Activated T-cell treated with anti-CD3 and anti-CD28 coated beads, Interleukin-2, amount 50 U/mL, for 72 hours (primary cell): ENCODE measurements at places on chromosomes 1 and 21. TPM values are rescaled to one million over a fixed set of nuclear protein-coding genes. Genes with fewer than 3 reads are reported as not detected.

Gene CD5L
- total RNA-seq = not detected

Gene NR1I3
- total RNA-seq = not detected

Gene AADACL3
- total RNA-seq = not detected

Gene C8B
- not detected for total RNA-seq

DNA sequence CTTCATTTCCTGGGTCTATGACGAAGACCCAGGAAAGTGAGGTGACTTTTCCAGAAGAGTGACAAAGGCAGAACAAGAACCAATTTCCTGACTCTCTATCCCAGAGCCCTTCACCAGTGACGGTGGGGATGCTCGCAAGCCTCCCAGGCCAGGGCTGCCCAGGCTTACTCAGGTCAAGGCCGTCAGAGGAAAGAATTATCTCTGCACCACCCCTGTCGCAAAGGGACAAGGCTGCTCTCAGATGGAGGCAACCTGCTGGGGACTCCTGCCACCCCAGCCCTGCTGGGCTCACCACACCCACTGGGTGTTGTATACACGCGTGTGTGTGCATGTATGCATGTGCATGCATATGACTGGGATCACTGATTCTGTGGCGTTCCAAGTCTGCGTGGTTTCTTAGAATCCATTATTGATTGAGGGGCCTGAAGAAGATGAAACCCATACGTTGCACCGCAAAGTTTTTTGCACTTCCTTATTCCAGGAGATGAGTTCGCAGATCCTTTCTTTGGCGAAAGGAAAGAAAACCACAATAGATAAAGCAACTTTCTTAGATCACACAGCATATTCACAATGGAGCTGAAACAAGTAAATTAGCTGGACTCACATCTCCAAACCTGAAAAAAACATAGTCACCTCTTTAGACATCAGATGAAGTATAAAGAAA lies 255.8 kb downstream of the RHOU start:
- no peak for DNase-seq
- H3K4me1 ChIP-seq = no peaks in the 10 kb centered on the region
- no peaks in the 10 kb centered on the region for H3K36me3 ChIP-seq

DNA sequence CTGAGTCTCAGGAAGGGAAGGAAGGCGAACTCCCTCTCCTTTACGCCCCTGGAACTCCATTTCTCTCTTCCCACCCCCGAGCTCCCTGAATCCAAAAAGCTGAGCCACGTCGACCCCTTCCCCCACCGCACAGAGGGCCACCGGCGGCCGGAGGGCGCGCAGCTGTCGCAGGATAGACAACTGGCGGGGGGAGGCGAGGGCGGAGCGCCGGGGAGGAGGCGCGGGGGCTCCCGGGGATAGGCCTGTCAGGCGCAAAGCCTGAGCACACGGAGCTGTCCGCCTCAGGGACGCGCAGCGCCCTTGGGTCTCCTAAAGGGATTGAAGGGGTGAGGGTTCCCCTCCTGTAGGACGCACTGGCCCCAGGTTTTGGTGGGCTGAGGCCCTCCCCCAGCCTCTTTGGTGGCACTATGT lies 752 bp upstream of the ACTA1 start:
- H3K4me1 ChIP-seq = peaks cover 33% of the 10 kb centered on the region
- no peak for DNase-seq
- peaks cover 84% of the 10 kb centered on the region for H3K27me3 ChIP-seq

DNA sequence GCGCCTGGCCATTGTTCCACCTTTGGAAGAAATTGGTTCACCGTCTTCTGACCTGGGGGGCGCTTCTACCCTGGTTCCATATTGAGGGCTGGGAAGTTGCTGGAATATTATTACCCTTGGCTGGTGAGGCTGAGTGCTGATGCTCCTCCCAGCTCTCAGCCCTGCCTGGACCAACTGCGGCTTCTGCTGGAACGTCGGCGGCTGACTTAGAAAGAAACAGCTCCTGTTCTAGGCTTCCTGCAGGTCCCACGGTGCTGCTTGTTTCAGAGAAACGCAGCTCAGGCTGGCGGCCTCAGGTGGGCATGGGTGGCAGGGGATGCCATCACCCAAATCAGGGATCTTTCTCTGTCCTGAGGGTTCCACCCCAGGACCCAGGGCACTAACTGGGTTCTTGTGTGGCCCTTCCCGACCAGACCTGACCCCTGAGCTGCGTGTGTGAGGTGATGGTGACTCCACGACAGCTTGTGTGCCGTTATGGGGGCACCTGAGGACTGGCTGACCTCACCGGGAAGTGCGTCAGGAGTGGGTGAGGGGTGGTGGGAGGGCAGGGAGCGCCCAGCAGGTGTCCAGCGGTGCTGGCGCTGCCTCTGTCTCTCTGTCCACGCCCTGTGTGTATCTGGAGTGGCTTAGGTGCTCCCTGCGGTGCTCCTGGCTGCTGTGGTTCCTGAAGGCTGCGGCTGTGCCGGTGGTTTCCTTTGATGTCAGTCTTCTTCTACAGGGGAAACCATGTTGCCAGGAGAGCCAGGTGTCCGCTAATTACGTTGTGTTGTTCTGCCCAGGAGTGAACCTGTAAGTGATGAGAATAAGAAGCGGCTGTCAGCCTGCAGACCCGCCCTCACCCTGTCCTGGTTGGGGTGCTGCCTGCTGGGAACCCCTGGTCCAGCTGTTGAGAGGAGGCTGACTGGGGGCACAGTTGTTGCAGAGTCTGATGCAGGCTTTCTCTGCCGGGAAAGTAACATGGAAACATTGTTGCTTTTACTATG lies 8.9 kb downstream of the SKI start:
- H3K27ac ChIP-seq = peak overlapping the region; percentile 71
- no peaks in the 10 kb centered on the region for H3K27me3 ChIP-seq
- peak; percentile 57 for DNase-seq
- peaks cover under 1% of the 10 kb centered on the region for H3K36me3 ChIP-seq
- peak overlapping the region; percentile 92 for H3K4me3 ChIP-seq
- H3K4me1 ChIP-seq = peaks cover 91% of the 10 kb centered on the region

- no peak overlapping the region for H3K4me3 ChIP-seq
- H3K4me1 ChIP-seq = no peaks in the 10 kb centered on the region
- H3K27me3 ChIP-seq = no peaks in the 10 kb centered on the region
- no peak overlapping the region for H3K27ac ChIP-seq
- H3K36me3 ChIP-seq = no peaks in the 10 kb centered on the region
Measured at GRCh38 chr21:42554251-42554961, 40.8 kb downstream of the SLC37A1 start.

- no peak overlapping the region for H3K27ac ChIP-seq
- peaks cover 13% of the 10 kb centered on the region for H3K4me1 ChIP-seq
- H3K36me3 ChIP-seq = peaks cover 23% of the 10 kb centered on the region
- DNase-seq = no peak
- H3K27me3 ChIP-seq = no peaks in the 10 kb centered on the region
- H3K4me3 ChIP-seq = no peak overlapping the region
Measured at GRCh38 chr1:113488576-113489177, 98.4 kb downstream of the MAGI3 start.

DNA sequence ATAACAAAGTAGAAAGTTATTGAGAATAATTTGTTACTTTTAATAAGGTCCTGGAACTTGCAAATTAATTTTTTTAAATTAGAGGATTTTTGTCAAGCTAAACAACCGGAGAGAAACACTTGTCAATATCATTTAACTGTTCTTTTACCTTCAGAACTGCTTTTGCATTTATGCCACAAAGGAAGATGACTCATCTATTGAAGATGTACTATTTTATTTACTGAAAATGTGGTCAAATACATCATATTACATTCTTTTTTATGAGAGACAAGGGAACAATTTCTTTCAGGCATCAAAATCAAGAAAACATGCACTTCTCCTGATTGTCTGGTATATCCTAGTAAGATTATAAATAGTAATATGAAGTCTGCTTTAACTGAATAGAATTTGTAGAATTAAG lies 558.2 kb upstream of the PRMT6 start:
- peaks cover 2% of the 10 kb centered on the region for H3K36me3 ChIP-seq
- no peak overlapping the region for H3K4me3 ChIP-seq
- H3K27ac ChIP-seq = no peak overlapping the region
- no peak for DNase-seq
- no peaks in the 10 kb centered on the region for H3K27me3 ChIP-seq
- no peaks in the 10 kb centered on the region for H3K4me1 ChIP-seq

GRCh38 chr1:30672661-30673060 lies 50.7 kb downstream of the MATN1 start:
- H3K27ac ChIP-seq = no peak overlapping the region
- H3K27me3 ChIP-seq = peaks cover 39% of the 10 kb centered on the region
- DNase-seq = no peak
- peaks cover 5% of the 10 kb centered on the region for H3K36me3 ChIP-seq

DNA sequence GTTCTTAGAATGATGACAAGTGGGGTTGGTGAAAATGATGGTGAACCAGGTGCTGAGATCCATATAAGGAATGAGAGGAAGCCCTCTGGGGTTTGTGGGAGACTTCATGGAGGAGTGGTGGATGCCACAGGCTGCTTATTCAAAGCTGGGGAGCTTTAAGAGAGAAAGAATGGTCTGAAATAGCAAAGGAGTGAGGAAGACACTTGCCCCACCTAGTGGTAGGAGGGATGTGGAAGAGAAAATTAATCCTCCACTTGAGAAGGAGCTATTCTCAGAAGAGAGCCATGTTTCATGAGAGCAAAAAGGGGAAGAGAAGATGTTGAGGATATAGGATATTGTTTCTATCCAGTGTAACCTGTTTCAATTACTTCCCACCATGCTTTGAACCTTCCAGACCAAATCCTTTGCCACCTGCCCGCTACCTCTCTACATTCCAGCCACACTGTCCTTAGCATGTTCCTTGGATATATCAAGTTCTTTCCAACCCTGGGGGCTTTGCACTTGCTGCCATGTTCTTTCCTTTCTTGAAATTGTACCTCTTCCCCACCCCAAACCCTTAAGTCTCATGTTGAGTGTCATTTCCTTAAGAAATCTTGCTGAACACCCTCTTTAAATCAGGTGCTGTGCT lies 19.6 kb upstream of the ZNF648 start:
- DNase-seq = peak; percentile 31
- H3K4me1 ChIP-seq = peaks cover 11% of the 10 kb centered on the region
- H3K27ac ChIP-seq = no peak overlapping the region
- H3K36me3 ChIP-seq = no peaks in the 10 kb centered on the region
- no peak overlapping the region for H3K4me3 ChIP-seq

DNA sequence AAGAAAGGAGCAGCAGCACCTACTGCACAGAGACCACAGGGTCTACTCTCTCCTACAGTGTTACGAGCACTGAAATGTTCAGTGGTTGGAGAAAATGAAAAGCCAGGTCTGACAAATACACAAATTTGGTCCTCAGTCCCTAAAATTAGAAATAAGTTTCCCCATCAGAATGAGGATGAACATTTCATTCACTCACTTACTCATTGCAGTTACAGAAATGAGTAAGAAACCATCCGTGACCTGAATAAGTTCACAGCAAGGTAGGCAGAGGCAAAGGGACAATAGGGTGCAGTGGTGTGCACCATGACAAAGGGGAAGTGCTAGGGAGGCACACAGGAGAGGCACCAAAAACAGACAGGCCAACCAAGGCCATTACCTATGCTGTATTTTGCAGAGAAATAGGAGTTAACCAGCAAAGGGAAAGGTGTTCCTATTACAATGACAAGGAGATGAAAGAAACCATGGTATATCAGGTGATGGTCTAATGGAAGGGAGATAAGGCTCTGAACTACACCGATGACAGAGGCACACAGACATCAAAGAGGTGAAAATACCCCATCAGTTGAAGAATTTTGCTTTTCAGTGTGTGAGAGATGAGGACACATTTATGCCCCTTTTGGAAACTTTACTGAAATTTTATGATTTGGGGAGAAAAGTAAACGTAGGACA lies 29.4 kb downstream of the VAV3 start:
- no peaks in the 10 kb centered on the region for H3K36me3 ChIP-seq
- H3K4me3 ChIP-seq = peak overlapping the region; percentile 46
- peak; percentile 72 for DNase-seq
- peak overlapping the region; percentile 4 for H3K27ac ChIP-seq
- peaks cover 63% of the 10 kb centered on the region for H3K4me1 ChIP-seq
- H3K27me3 ChIP-seq = no peaks in the 10 kb centered on the region

DNA sequence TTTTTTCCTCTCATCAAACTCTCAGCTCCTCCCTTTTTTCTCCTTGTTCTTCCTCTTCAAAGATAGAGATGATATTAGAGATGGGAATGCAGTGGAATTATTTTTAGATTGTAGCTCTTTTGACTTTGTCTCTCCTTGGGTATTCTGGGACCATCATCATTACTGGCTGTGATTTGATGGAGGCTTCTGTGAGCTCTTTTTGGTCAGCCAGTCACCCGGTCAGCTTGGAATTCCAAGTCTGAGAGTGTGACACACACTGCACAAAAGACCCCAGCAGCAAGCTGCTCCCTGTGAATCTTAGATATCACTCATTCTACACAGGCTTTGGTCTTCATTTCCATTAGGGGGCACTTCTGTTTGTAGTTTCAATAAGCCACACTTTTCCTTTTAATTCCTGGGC lies 51.6 kb upstream of the NEK7 start:
- DNase-seq = no peak
- peaks cover 19% of the 10 kb centered on the region for H3K4me1 ChIP-seq
- H3K4me3 ChIP-seq = no peak overlapping the region
- no peaks in the 10 kb centered on the region for H3K27me3 ChIP-seq
- no peak overlapping the region for H3K27ac ChIP-seq

- no peak overlapping the region for H3K27ac ChIP-seq
- no peak overlapping the region for H3K4me3 ChIP-seq
- no peak for DNase-seq
- no peaks in the 10 kb centered on the region for H3K27me3 ChIP-seq
- H3K36me3 ChIP-seq = no peaks in the 10 kb centered on the region
- H3K4me1 ChIP-seq = no peaks in the 10 kb centered on the region
Measured at GRCh38 chr1:78419309-78419708, 71.5 kb upstream of the PTGFR start.

GRCh38 chr1:244406337-244406736 lies 45.4 kb downstream of the ADSS2 start:
- H3K36me3 ChIP-seq = peaks cover 84% of the 10 kb centered on the region
- peak overlapping the region; percentile 26 for H3K27ac ChIP-seq
- no peak overlapping the region for H3K4me3 ChIP-seq

DNA sequence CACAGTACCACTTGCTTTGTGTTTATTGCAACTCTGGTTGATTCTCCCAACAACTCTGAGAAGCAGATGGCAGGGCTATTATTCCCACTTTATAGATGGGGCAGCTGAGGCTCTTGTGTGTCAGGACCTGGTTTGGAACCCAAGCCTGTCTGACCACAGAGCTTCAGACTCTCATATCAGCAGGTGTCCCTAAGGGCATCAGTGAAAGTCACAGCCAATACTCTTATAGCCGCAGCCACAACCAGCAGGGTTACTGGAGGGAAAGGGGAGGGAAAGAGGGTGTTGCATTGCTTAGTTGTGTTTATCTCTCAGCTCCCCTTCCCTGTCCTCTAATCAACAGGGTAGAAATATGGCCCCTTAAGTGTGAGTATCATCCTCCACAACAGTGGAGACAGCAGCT lies 304.0 kb downstream of the RRAGC start:
- no peak for DNase-seq
- H3K36me3 ChIP-seq = no peaks in the 10 kb centered on the region
- H3K27ac ChIP-seq = no peak overlapping the region
- H3K4me1 ChIP-seq = peaks cover 50% of the 10 kb centered on the region

GRCh38 chr1:222644636-222644980 lies 26.7 kb downstream of the MIA3 start:
- peak overlapping the region; percentile 89 for H3K27ac ChIP-seq
- H3K4me1 ChIP-seq = peaks cover 41% of the 10 kb centered on the region
- no peak for DNase-seq
- peaks cover 14% of the 10 kb centered on the region for H3K36me3 ChIP-seq
- peak overlapping the region; percentile 84 for H3K4me3 ChIP-seq
- H3K27me3 ChIP-seq = no peaks in the 10 kb centered on the region
